Hair follicle dermal papilla cell (primary cell): ENCODE measurements at places on chromosomes 7 and 10. TPM values are rescaled to one million over a fixed set of nuclear protein-coding genes. Genes with fewer than 3 reads are reported as not detected.

ADCYAP1R1 gene
- total RNA-seq: not detected in 2 replicates

CLCN1 gene
- total RNA-seq: under 0.01 TPM in 1 of 2 replicates, not detected in the other

RBM20 gene
- total RNA-seq: 0.12 and 0.16 TPM in 2 replicates

MSS51 gene
- total RNA-seq: 2.9 TPM in 2 replicates

NACAD gene
- total RNA-seq: 3.5 and 4.5 TPM in 2 replicates

KIAA1549 gene
- 3.0 and 3.6 TPM in 2 replicates for total RNA-seq

LFNG gene
- 20.3 and 32.0 TPM in 2 replicates for total RNA-seq

ARHGAP19 gene
- total RNA-seq: 3.6 and 4.4 TPM in 2 replicates

NEBL gene
- total RNA-seq: not detected in 2 replicates

LIPF gene
- total RNA-seq: not detected in 2 replicates

LLCFC1 gene
- not detected in 2 replicates for total RNA-seq
